ENCODE measurements at places on chromosomes 16 and 17. TPM values are rescaled to one million over a fixed set of nuclear protein-coding genes. Genes with fewer than 3 reads are reported as not detected.

KRT12 gene
- not detected for total RNA-seq

KRT39 gene
- not detected for total RNA-seq

UNC13D gene
- total RNA-seq, result 204 TPM

C16orf46 gene
- total RNA-seq, result 3.1 TPM

SYCE1L gene
- total RNA-seq, result 0.33 TPM

CDH8 gene
- total RNA-seq, result not detected

SULT1A2 gene
- total RNA-seq, result 0.11 TPM

LLGL2 gene
- 18.0 TPM for total RNA-seq
